Mesenchymal stem cell (in vitro differentiated cells and primary cell): ENCODE measurements at places on chromosomes 12 and 14.

- DNase-seq: peak; percentile 11
These were observed 202.6 kb upstream of the LRFN5 start for GRCh38 chr14:41404126-41404525.

GRCh38 chr12:81339071-81339470, 261.2 kb downstream of the ACSS3 start:
- no peak for DNase-seq

- DNase-seq: peak; percentile 11
These were observed 164.8 kb downstream of the SNAPC1 start for GRCh38 chr14:61927060-61927459.

DNA sequence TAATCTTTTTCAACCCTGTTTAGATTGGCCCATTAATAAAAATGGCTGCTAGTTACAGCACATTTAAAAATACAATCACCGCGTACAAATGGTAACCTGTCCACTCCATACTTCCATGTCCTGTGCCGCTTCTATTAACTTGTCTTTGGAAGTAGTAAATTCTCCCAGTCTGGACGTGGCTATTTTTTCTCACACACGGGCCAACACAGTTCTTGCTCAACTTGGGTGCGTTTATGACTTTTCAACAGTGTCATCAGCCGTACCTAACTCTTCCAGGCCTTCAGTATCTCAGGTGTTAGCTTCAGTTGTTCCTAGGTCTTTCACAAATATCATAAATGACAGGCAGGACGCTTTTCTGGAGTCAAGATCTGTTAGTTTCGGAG, 475 bp upstream of the PCNX1 start:
- DNase-seq: peak; percentile 29

- DNase-seq: no peak
These were observed 311.9 kb downstream of the BCL11B start for GRCh38 chr14:98959958-98960616.
